ENCODE measurements at places on chromosomes 3 and 15.

DNA sequence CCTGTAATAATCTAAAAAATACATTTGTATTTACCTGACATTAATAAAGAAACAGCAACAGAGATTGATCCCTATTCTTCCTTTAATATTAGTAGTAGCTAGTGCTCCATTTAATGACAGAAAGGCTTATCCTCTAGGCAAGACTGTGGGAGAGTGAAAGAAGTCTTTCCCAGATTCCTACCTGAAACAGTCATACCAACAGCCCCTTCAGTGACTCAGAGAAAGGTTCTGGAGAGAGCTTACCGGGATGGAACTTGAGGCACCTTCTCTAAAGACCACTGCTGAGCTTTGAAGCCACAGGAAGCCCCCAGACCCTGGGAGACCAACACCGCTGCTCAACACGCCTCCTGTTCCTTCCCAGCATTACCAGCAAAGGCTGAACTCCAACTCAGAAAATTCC, 66.9 kb upstream of the FGF12 start:
- DNase-seq = no peak

- DNase-seq = no peak
Observed at GRCh38 chr15:37792351-37792750, 142.1 kb upstream of the TMCO5A start.

DNA sequence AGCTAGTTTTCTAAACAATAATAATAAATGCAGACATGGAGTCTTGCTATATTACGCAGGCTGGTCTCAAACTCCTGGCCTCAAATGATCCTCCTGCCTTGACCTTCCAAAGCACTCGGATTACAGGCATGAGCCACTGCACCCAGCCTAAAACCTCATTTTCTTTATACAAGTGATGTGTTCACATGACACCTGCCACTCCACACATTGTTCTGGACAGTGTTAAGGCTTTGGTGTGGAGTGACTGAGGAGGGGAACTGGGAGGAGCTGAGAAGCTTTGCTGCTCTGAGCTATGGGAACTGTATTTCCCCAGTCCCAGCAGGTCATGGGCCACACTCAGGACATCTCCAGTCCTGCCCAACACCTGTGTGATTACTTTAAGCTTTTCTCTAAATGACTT, 380.0 kb downstream of the LRTM1 start:
- no peak for DNase-seq

DNA sequence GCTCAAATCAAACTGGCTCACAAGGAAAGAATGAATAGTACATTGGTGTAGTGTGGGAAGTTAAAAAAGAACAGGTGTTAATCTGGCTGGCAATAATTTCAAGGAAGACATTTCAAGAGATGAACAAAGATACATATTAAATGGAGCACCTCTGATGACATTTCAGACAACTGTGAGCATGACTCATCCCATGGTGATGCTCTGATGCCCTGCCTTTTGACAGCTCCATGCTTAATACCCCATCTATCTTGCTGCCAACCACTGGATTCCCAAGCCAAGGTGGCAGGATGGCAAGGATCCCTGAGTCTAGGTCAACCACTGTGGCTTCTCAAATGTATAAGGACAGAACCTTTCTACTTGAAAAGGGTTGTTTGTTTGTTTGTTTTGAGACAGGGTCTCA, 29.3 kb downstream of the LRRC2 start:
- DNase-seq = no peak

DNA sequence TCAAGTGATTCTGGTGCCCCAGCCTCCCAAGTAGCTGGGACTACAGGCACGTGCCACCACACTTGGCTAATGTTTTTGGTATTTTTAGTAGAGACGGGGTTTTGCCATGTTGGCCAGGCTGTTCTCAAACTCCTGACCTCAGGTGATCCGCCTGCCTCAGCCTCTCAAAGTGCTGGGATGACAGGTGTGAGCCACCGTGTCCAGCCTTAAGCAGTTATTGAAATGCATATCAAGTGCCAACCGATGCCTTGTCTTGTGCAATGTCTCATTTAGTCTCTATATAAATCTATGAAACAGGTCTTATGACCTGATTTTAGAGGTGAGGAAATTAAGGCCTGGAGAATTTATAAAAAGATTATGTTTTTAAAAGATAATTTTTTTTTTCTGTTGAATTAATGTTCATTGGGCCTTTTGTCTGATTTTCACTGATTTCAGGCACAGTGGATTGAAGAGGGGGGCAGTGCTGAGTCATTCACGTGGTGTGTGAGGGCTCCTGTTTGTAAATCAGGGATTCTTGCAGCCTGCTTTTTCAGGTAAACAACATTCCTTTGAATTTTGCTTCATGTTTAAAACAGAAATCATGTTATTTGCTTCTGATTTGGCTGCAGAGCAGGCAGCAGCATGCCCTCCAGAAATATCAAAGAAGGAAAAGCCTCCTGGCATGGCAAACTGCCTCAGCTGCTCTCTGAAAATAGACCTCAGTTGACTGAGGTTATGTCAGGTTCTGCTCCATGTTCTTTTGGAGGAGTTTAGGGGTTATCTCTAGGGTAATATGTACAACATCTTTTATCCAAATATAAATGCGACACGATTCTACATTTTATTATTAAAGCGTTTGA, 407.0 kb upstream of the RGMA start:
- no peak for DNase-seq

DNA sequence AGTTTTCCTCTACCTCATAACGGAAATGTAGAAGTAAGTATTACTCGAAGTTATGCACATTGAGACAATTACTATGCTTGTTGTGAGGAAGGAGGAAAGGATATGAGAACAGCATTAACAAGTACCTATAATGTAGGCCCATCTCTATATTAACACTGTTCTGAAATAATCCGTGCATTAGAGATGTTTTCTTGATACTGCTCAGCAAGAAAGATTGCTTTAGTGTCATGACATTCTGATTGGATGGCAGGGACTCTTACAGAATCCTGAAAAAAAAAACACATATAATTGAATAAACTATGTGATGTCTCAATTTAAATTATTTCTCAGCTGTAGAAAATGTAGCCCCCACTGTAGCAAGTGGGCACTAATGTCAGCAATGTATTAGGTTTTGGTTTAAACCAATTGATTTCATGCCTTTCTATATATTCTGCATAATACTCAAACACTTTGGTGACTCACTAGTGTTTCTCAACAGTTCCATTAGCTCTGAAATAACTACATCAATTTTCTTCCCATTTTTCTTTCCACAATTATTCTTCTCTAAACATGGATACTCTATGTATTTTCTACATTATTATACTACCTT, 598.3 kb upstream of the BCHE start:
- no peak for DNase-seq

- DNase-seq = no peak
Observed at GRCh38 chr3:72054976-72055375, 270.0 kb upstream of the PROK2 start.

- no peak for DNase-seq
Observed at GRCh38 chr3:84967767-84968581, 9.2 kb downstream of the CADM2 start.

- no peak for DNase-seq
Observed at GRCh38 chr3:17310983-17311382, 426.2 kb downstream of the PLCL2 start.
